ENCODE measurements at places on chromosomes 5 and 9. TPM values are rescaled to one million over a fixed set of nuclear protein-coding genes. Genes with fewer than 3 reads are reported as not detected.

DNA sequence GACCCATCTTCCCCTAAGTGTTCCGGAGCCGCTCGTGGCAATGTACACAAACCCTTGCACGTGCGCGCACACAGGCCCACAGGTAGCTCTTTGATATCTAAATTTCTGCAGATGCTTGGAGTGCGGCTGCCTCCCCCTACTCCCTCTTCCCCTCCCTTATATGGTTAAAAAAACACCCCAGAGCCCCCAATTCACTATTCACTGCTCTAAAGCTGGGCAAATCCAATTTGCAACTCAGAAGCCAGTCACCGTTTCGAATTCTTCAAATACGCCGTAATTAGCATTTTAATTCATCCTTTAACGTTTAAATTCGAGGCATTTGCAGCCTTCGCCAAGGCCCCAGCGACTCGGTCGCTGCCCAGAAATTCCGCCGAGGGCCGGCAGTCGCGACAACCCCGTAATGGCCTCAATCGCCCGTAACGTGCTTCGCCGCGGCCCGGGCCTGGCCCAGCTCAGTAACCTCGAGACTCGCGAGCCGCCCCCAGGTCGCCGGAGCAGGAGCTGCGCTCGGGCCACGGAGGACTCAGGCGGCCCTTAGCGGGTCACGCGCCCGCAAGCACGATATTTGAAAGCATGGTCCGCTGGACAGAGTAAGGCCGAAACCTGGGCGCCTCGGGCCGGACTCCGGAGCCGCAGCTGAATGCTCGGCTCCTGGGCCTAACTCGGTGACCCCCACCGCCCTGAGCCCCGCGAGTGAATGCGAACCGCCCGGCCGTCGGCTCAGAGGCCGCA, 1.3 kb downstream of the IRX2 start:
- peaks cover 5% of the 10 kb centered on the region for H3K4me1 ChIP-seq
- DNase-seq = no peak
- H3K27me3 ChIP-seq = no peaks in the 10 kb centered on the region
- peak overlapping the region; percentile 72 for H3K4me3 ChIP-seq
- peak overlapping the region; percentile 84 for H3K27ac ChIP-seq

HTR4 gene
- not detected for total RNA-seq

MARVELD2 gene
- 12.4 TPM for total RNA-seq

PCDHAC2 gene
- 2.2 TPM for total RNA-seq

- H3K36me3 ChIP-seq = no peaks in the 10 kb centered on the region
- H3K4me3 ChIP-seq = no peak overlapping the region
- no peak for DNase-seq
- H3K27ac ChIP-seq = peak overlapping the region; percentile 67
Measured at GRCh38 chr5:138953387-138954256, 78.5 kb upstream of the LRRTM2 start.

DNA sequence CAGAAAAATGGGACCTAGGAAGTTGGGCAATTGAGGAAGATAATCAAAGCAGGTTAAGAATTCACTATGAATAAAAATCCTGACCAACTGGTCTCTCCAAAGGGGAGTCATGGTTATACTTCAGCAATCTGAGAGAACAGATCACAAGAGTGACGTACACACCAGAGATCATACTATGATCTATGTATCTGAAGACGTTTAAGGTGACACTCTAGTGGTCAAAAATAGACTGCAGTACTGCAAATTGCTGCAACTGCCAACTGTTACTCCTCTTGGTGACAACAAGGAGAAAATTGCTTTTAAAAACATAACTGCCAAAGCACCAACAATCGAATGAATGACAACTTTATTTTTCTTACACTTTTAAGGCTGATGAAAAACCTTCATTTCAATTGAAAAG, 4.9 kb downstream of the AK6 start:
- H3K27ac ChIP-seq = no peak overlapping the region
- H3K4me1 ChIP-seq = peaks cover 11% of the 10 kb centered on the region
- peaks cover 67% of the 10 kb centered on the region for H3K36me3 ChIP-seq
- DNase-seq = no peak

- no peak overlapping the region for H3K4me3 ChIP-seq
- DNase-seq = no peak
- no peaks in the 10 kb centered on the region for H3K36me3 ChIP-seq
- no peak overlapping the region for H3K27ac ChIP-seq
Measured at GRCh38 chr5:131854134-131854533, 57.3 kb upstream of the FNIP1 start.

PTPN3 gene
- total RNA-seq = 21.6 TPM

SURF1 gene
- total RNA-seq = 19.6 TPM

DNA sequence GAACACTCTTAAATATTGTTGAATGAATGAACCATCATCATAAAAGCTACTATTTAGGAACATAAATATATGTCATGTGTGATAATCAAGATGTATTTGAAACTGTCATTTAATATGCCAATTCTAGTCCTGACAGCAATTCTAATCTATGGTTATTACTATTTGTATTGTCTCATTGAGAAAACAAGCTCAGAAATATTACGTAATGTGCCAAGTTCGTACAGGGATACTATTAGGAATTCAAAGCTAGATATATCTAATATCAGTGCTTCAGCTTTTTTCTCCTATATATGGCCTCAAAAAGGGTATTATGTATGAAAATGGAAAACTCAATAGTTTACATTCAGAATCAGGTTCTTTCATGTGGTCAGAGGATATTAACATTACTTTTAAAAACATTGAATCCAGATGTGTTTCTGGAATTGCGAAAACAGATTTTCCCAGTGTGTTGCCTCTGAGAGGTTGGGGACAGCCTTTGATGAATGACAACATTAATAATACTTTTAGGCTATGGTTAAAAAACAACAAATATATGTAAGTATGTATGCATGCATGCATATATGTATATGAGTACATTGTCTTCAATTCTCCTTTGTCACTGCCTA, 95.1 kb downstream of the KCTD16 start:
- H3K36me3 ChIP-seq = no peaks in the 10 kb centered on the region
- no peak overlapping the region for H3K27ac ChIP-seq
- H3K4me3 ChIP-seq = no peak overlapping the region
- no peak for DNase-seq
- H3K4me1 ChIP-seq = no peaks in the 10 kb centered on the region

- H3K27me3 ChIP-seq = no peaks in the 10 kb centered on the region
- no peak overlapping the region for H3K27ac ChIP-seq
- no peak overlapping the region for H3K4me3 ChIP-seq
- H3K4me1 ChIP-seq = no peaks in the 10 kb centered on the region
- H3K36me3 ChIP-seq = no peaks in the 10 kb centered on the region
Measured at GRCh38 chr5:157603333-157604190, 28.0 kb upstream of the ADAM19 start.

TAF11L10 gene
- total RNA-seq = not detected

FSTL4 gene
- total RNA-seq = 0.53 TPM

DNA sequence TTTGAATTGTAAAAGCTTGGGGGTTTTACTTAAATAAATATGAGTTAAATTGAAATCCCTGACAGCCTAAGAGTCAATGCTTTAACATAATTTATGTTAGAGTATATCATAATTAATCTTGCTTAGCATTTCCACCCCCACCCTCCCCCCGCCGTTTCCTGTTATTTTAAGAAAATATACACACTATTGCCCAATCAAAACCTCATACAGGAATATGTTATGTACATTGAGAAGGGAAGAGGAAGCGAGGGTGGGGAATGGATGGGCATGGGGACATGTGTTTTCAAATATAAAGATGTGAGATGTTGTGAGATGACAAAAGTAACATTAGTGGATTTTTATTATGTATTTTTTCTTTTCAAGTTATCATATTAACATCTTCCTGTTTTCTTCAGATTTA, 561.1 kb upstream of the MEF2C start:
- H3K4me1 ChIP-seq = no peaks in the 10 kb centered on the region
- no peak overlapping the region for H3K4me3 ChIP-seq
- DNase-seq = no peak
- H3K27me3 ChIP-seq = no peaks in the 10 kb centered on the region
- no peak overlapping the region for H3K27ac ChIP-seq
- H3K36me3 ChIP-seq = no peaks in the 10 kb centered on the region

GRCh38 chr9:105344283-105344682, 99.8 kb downstream of the SLC44A1 start:
- no peaks in the 10 kb centered on the region for H3K4me1 ChIP-seq
- H3K27ac ChIP-seq = no peak overlapping the region
- H3K36me3 ChIP-seq = no peaks in the 10 kb centered on the region
- H3K4me3 ChIP-seq = no peak overlapping the region
- DNase-seq = no peak

DNA sequence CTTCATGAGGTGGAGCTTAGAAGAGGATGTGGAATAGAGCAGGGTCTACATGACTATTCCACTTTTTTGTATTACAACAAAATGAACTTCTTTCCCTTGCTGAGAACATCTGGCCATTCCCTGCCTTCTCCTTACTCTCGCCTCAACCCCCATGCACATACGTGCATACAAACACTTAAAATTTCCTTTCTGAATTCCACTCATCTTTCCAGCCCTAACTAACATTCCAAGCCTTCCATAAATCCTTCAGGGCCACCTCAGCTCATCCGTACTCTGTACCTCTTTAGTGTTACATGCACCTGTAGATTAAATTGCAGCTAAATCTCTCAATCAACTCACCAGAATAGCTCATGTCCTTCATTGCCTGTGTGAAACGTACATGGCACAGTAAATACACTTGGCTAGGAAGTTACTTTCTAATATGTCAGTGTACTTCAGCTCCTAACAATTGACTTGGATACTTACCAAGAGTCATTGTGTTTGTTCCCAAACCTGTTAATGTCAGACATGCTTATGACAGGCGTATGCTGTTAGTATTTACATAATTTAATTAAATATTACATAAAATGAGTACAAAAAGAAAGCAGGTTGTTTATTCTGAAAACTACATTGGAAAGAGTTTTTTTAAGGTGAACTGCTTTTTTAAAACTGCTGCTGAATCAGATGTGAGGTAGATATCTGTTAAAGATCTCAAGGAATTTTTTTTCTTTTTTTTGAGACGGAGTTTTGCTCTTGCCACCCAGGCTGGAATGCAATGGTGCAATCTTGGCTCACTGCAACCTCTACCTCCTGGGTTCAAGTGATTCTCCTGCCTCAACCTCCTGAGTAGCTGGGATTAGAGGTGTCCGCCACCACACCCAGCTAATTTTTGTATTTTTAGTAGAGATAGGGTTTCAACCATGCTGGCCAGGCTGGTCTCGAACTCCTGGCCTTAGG, 55.7 kb downstream of the GLIS3 start:
- H3K4me3 ChIP-seq = no peak overlapping the region
- no peak overlapping the region for H3K27ac ChIP-seq
- H3K36me3 ChIP-seq = no peaks in the 10 kb centered on the region
- H3K4me1 ChIP-seq = no peaks in the 10 kb centered on the region

DNA sequence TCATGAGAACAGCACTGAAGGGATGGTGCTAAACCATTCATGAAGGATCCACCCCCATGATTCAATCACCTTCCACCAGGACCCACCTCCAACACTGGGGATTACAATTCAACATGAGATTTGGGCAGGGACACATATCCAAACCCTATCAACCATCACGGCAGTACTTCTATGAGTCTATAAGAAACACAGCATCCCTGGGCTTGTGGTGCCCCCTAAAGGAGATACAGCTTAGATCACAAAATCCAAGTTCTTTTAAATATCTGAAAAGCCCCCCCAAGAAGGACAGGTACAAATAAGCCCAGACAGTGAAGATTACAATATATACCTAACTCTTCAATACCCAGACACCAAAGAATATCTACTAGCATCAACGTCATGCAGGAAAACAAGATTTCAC, 233.7 kb upstream of the ADRA1B start:
- no peaks in the 10 kb centered on the region for H3K36me3 ChIP-seq
- H3K27me3 ChIP-seq = no peaks in the 10 kb centered on the region
- no peak for DNase-seq
- H3K4me1 ChIP-seq = no peaks in the 10 kb centered on the region
- H3K27ac ChIP-seq = no peak overlapping the region

GRCh38 chr5:180602481-180603075, 11.3 kb upstream of the SCGB3A1 start:
- no peaks in the 10 kb centered on the region for H3K4me1 ChIP-seq
- H3K27ac ChIP-seq = no peak overlapping the region
- no peaks in the 10 kb centered on the region for H3K36me3 ChIP-seq
- H3K4me3 ChIP-seq = no peak overlapping the region

- DNase-seq = no peak
- H3K4me1 ChIP-seq = peaks cover 14% of the 10 kb centered on the region
- no peak overlapping the region for H3K27ac ChIP-seq
- no peak overlapping the region for H3K4me3 ChIP-seq
- H3K36me3 ChIP-seq = no peaks in the 10 kb centered on the region
Measured at GRCh38 chr9:119556129-119556875, 187.1 kb upstream of the BRINP1 start.

DNA sequence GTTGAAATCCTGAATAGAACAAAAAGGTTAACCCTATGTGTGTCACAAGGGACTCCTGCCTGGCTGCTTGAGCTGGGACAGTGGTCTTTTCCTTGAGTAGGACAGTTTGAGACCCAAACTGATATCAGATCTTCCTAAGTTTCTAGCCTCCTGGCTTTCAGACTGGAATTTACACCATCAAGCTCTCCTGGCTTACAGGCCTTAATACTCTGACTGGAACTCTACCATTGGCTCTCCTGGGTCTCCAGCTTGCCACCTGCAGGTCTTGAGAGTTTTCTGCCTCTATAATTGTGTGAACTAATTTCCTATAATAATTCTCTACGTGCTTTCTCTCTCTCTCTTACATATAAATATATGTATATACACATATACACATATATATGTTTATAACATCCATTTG, 112.5 kb downstream of the PRR16 start:
- no peak overlapping the region for H3K4me3 ChIP-seq
- H3K36me3 ChIP-seq = no peaks in the 10 kb centered on the region
- no peaks in the 10 kb centered on the region for H3K4me1 ChIP-seq
- H3K27me3 ChIP-seq = no peaks in the 10 kb centered on the region

GRCh38 chr5:171351536-171352073, 36.0 kb upstream of the NPM1 start:
- H3K27ac ChIP-seq = no peak overlapping the region
- H3K4me1 ChIP-seq = no peaks in the 10 kb centered on the region
- no peaks in the 10 kb centered on the region for H3K36me3 ChIP-seq
- H3K4me3 ChIP-seq = no peak overlapping the region
- no peaks in the 10 kb centered on the region for H3K27me3 ChIP-seq

GLRA1 gene
- total RNA-seq = not detected

CANX gene
- 270 TPM for total RNA-seq

- H3K4me3 ChIP-seq = no peak overlapping the region
- H3K27me3 ChIP-seq = no peaks in the 10 kb centered on the region
- H3K27ac ChIP-seq = no peak overlapping the region
- H3K36me3 ChIP-seq = no peaks in the 10 kb centered on the region
- no peak for DNase-seq
Measured at GRCh38 chr9:21889673-21890072, 87.2 kb downstream of the MTAP start.

IRX1 gene
- total RNA-seq = not detected
